Stimulated activated CD4-positive, alpha-beta T cell treated with anti-CD3 and anti-CD28 coated beads, Interleukin-2, amount 100 ng/mL, for 4 hours (primary cell): ENCODE measurements at places on chromosomes 6 and 20.

- no peak for DNase-seq
Measured at GRCh38 chr6:84350397-84350796, 123.0 kb upstream of the CEP162 start.

- no peak for DNase-seq
Measured at GRCh38 chr6:91860541-91861335, 1273.9 kb upstream of the MAP3K7 start.

DNA sequence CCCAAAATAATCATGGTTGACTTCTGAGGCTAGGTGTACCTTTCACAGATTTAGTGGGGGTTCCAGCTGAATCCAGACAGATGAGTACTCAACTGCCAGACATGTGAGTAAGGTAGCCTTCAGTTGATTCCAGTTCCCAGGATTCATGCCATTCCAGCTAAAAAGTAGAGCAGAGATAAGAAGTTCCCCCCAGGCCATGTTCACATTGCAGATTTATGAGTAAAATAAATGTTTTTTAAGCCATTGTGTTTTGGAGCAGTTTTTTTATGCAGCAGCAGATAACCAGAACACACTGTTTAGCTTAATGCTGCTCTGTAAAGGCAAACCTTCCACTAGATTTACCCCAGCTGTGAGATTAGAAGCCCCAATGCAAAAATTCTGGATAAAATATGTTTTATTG lies 245.0 kb downstream of the RFPL4B start:
- DNase-seq, result no peak

GRCh38 chr6:48084201-48084600 lies 26.8 kb downstream of the PTCHD4 start:
- no peak for DNase-seq

DNA sequence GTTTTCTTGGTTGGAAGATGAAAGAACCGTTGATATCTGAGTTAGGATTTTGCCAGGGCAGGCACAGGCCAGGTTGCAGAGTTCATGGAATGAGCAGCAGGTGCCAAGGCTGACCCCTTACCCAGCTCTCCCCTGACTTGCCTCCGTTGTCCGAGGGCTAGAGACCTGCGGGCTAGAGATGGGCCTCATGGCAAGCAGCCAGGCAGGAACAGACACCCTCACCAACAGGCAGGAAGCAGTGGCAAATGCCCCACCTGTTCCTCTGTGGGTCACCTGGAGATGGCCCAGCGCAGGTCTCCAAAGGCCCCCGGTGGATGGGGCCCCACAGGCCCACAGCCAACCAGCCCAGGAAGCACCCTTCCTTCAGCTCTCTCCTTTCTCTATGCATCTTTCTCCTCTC lies 186.7 kb upstream of the PMEPA1 start:
- no peak for DNase-seq

GRCh38 chr6:160177220-160177619 lies 55.6 kb downstream of the SLC22A1 start:
- no peak for DNase-seq

DNA sequence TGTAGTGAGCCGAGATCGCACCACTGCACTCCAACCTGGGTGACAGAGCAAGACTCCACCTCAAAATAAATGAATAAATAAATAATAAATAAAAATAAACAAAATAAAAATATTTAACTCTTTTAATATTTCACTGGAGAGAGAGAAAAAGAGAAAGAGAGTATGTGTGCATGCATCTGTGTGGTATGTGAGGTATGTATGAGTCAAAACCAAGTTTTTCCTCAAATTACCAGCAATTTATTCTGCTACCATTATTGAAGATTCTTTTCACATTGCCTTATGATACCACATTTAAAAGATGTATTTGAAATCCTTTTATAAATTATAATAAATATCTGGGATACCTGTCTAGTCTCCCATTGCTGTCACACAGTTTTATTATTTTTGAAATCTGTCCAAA lies 122.1 kb downstream of the CD164 start:
- no peak for DNase-seq

- DNase-seq, result no peak
Measured at GRCh38 chr6:113385020-113385431, 472.1 kb upstream of the MARCKS start.

- no peak for DNase-seq
Measured at GRCh38 chr6:116444092-116444491, 17.1 kb upstream of the CALHM6 start.
